ENCODE measurements at places on chromosomes 2 and 18.

GRCh38 chr2:53576166-53576565 is 191.4 kb upstream of the CHAC2 start:
- DNase-seq, result no peak

GRCh38 chr2:58157754-58158153 is 83.4 kb downstream of the FANCL start:
- DNase-seq, result no peak

DNA sequence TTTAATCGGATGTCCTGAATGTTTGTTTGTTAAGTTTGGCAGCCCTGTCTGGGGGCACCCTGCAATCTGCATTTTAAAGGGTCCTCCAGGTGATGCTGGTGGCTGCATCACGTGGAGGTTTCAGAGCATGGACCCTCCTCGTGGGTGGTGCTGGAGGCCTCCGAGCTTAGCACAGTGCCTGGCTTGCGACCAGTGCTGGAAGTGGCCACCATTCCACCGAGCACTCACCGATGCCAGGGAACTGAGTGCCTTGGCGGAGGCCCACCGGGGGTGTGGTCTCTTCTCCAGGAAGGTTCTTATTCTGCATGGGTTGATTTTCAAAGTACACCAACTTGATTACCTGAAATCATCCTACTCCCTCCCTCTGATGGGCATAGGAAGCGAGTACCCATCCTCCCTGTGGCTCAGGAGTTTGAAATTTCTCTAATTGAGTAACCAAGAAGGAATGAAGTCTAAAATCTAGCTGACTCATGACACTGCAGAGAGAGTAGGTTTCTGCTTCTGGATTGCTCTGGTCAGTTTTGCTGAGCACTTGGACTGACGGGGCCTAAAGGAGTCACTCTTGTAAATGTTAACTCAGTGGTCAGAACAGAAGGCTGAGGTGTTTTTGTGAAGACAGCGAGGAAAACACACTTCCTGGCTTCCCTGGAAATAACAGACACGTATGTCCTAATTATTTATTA is 58.1 kb upstream of the SLC66A3 start:
- DNase-seq, result peak; percentile 55

DNA sequence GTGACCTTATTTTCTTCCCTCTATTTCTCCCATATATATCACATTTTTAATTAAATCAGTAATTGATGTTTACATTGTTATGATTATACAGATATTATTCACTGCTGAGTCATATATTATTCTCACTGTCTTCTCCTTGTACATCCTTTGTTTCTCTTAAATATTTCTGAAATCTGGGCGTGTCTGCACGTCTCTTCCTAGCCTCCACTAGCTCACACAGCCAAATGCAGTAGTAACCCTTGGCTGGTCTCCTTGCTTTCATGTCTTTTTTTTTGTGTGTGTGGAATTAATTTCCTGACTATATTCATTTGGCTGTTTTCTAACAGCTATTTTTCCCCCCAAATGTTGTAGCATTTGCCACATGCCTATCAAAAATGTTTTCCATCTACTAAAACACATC is 15.8 kb downstream of the CCNYL1 start:
- no peak for DNase-seq

- no peak for DNase-seq
Measured at GRCh38 chr2:124269348-124269747, 244.3 kb downstream of the CNTNAP5 start.

- DNase-seq, result no peak
Measured at GRCh38 chr2:169702996-169703395, 8.7 kb downstream of the PHOSPHO2 start.

GRCh38 chr2:5555636-5556035 is 136.5 kb upstream of the SOX11 start:
- no peak for DNase-seq

DNA sequence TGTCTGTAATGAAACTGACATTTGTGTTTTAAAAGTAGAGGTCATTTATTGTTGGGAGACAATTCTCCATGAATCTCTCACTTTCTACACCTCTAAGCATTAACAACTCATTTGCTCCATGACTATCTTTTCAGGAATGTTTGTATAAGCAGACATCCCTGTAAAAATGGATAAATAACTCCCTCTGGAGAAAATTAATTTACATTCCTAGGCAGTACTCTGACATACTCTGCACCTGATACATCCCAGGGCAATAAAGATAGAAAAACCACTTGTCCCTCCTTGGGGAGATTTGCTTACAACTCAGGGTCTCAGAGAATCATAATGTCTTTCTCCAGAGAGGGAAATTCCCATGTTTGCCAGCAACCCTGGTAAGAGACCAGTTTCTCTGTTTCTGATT is 1037.7 kb upstream of the SLC39A10 start:
- DNase-seq, result no peak

DNA sequence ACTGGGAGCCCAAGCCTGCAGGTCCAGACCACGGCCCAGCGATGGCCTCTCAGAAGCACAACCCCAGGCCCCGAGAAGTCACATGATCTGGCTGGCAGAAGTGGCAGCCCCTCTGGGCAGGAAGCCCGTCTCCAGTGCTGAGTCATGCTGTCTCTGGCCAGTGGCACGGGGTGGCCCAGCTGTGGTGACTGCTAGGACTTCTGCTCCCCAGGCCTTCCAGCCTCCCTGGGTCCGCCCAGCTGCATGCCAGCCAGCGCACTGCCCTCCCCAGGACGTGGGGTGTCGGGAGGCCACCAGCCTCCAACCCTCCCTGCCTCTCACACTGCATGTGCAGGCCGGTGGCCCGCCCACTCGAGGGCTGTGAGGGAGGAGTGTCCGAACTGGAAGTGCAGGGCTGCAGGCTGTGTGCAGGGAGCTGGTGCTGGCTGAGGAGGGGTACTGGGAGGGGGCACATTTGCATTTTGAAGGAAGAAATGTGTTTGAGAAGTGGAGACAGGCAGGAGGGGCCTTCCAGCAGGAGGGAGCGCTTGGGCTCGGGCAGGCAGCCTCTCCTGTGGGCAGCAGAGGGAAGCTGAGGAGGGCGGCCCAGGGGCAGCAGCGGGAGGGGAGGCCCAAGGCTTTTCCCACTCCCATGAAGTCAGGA is 17.0 kb upstream of the HPCAL1 start:
- DNase-seq, result peak; percentile 93

GRCh38 chr2:56687169-56687568 is 503.4 kb downstream of the CCDC85A start:
- no peak for DNase-seq

DNA sequence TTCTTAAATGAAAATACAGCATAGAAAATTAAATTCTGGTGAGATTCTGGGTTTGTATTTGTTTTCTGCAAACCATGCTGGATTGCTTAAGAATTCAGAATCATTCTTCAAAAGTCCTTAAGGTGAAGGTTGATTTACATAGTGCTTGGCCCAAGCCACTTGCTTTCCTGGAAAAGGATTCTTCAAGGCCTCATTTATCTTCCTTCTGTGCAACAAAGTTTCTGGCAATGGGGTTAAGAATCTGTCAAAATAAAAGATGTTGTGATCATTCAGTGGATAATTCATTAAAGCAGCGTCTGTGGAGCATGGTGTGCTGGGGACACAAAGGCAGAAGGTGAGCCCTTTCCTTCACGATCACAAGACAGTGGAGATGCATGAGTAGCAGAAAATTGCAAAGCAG is 351.9 kb downstream of the GALR1 start:
- DNase-seq, result no peak

DNA sequence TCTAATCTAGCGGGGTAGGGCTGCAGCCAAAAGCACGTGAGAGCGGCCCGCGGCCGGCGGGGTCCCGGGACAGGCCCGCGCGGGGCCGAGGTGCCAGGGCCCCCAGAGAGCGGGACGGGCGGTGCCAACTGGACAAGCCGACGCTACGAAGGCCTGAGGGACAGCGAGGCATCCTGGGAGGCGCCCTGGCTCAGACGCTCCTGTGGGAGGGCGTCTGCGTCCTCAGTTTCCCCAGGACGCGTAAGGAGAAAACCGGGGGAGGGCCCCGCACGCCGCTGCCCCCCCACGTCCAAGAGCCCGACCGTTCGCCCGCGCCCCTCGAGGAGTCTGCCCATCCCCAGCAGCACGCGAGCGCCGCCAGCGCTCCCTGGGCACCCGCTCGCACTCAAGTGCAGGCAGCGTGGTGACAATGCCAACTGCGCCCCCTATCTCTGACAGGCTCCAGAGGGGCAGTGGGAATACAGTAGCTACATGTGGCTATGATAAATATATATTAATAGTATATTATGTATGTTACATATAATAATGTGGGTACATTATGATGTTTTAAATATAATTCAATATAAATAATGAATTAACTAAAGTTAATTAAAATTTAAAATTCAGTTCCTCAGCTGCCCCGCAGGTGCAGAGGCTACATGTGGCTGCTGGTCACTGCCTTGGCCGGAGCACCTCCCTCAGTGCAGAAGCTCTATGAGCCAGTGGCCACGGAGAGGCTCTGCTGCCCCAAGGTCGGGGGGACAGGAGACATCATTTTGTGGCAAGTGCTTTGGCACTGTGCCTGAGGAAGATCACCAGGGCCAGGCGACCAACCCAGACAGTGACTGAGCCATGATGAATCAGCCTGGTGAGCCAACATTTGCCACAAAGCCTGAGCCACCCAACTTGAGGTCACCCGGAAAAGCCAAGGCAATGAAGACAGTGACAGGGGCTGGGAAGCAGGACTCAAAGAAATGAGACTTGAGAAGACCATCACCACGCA is 5.5 kb upstream of the SFT2D3 start:
- DNase-seq, result peak; percentile 49

- no peak for DNase-seq
Measured at GRCh38 chr18:48589797-48590519, 51.1 kb downstream of the CTIF start.

- DNase-seq, result no peak
Measured at GRCh38 chr2:208250388-208250787, 4.5 kb downstream of the IDH1 start.

GRCh38 chr18:26893996-26894395 is 28.5 kb upstream of the AQP4 start:
- no peak for DNase-seq

GRCh38 chr2:23497063-23497462 is 112.1 kb downstream of the KLHL29 start:
- peak; percentile 99 for DNase-seq

DNA sequence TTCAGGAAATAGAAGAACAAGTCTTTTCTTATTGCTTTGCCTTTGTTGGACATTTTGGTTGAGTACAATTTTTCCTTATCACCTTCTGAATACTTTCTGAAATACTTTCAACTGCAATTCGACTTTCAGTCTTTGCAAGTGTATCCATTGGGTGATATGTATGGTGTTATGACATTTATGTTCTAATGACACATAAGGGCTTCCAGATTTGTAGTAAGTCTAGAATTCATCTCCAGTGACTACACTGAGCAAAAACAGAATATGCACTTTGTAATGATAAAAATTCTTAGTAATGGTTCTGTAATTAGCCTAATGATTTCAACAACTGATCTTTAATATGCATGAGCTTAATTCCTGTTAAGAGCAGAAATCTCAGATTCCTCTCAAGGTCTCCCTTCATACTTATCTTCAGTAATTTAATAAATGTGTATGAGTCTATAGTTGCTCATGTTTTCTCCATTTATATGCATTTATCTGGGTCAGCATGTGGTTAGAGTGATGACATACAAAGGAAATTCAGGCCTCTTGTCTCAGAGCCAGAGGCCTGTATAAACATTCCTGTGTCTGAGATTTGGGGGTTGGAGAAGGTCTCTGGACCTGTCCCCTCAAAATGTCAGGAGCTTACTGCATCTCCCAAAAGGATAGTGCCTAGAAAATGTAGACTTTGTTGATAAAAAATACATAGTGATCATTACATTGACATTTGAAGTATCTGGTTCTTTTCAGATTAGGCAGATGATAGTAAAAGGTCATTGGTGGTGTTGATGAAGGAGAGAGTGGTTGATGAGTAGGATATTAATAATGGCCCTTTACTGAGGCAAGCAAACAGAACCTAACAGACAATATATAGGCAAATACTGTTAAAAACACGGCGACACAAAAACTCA is 114.9 kb downstream of the QPCT start:
- peak; percentile 68 for DNase-seq

GRCh38 chr2:2639251-2640139 is 308.4 kb upstream of the MYT1L start:
- no peak for DNase-seq

GRCh38 chr2:143524119-143524553 is 394.9 kb downstream of the ARHGAP15 start:
- DNase-seq, result no peak

GRCh38 chr2:238220892-238221521 is 17.5 kb upstream of the ILKAP start:
- DNase-seq, result peak; percentile 72

GRCh38 chr2:201926067-201926466 is 107.6 kb upstream of the FZD7 start:
- no peak for DNase-seq

- DNase-seq, result peak; percentile 18
Measured at GRCh38 chr2:146818122-146818521, 1026.7 kb upstream of the ACVR2A start.

- no peak for DNase-seq
Measured at GRCh38 chr18:76363436-76364120, 131.5 kb downstream of the ZNF516 start.

DNA sequence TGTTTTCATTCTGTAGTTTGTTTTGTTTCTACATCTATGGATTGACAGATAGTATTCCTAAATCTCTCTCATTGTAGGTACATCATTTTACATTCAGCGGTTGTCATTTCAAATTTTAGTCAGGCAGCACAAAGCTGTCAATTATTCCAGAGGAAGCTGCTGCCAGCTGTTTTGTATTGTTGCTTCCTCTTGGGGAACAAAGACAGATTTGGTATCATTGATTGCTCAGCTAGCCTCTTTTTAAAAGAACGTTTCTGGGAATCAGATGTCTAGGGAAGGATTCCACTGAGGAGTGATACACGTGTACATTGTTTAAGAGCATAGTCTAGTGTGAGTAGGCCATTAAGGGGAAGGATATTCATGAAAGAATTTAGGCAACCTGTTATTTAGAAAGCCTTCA is 145.8 kb downstream of the AGPS start:
- DNase-seq, result no peak

DNA sequence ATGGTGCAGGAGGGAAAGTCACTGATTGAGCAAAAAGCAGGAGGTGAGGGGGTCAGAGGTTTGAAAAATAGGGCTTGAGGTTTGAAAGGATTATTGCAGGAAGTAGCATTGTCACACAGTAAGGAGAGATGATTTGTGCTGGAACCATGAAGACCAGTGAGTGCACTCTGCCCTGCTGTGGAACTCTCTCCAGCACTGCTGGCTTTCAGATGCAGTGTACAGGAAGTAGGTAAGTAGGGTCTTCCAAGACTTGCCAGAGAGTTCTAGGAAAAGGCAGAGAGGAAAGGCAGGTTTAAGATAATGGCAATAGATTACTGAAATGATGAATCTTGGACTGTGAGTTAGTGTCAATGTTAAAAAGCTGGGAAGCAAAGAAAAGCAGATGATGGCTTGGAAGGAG is 11.2 kb downstream of the SP110 start:
- DNase-seq, result no peak

GRCh38 chr2:222024932-222025880 is 273.6 kb downstream of the PAX3 start:
- peak; percentile 17 for DNase-seq

GRCh38 chr2:206011795-206012194 is 74.2 kb downstream of the INO80D start:
- peak; percentile 47 for DNase-seq

GRCh38 chr2:119290859-119291587 is 67.4 kb downstream of the STEAP3 start:
- DNase-seq, result peak; percentile 64

- DNase-seq, result peak; percentile 67
Measured at GRCh38 chr18:43524260-43524659, 247.0 kb upstream of the SYT4 start.

- DNase-seq, result no peak
Measured at GRCh38 chr2:159902722-159903121, 104.7 kb upstream of the CD302 start.

GRCh38 chr18:275486-275885 is 7.6 kb upstream of the THOC1 start:
- no peak for DNase-seq
